ENCODE measurements at places on chromosomes 1 and 21. TPM values are rescaled to one million over a fixed set of nuclear protein-coding genes. Genes with fewer than 3 reads are reported as not detected.

DNA sequence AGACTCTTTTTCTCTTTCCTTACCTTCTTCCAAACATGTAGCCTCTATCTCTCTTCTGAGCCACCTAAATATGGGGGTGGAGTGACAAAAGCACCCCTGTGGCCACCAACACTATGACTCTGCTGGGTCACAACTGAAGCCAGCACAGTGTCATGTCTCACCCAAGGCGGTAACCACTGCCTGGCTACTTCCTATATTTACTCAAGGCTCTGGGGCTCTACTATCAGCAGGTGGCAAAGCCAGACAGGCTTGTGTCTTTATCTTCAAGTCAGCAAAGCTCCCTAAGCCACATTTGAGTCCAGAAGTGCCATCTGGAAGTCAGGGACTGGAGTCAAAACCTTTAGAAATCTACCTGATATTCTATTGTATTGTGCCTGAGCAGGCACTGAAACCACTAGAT, 1515.2 kb downstream of the PLA2G4A start:
- H3K36me3 ChIP-seq = no peaks in the 10 kb centered on the region
- H3K27ac ChIP-seq = no peak overlapping the region
- no peak overlapping the region for H3K4me3 ChIP-seq

- H3K4me1 ChIP-seq = peaks cover 24% of the 10 kb centered on the region
- DNase-seq = no peak
- H3K27ac ChIP-seq = peak overlapping the region; percentile 33
- H3K27me3 ChIP-seq = no peaks in the 10 kb centered on the region
Measured at GRCh38 chr1:193141804-193142203, 20.0 kb downstream of the CDC73 start.

GRCh38 chr21:41726970-41727783, 39.7 kb downstream of the RIPK4 start:
- peaks cover 27% of the 10 kb centered on the region for H3K4me1 ChIP-seq
- peak overlapping the region; percentile 30 for H3K27ac ChIP-seq
- no peak for DNase-seq

IL23R gene
- total RNA-seq = not detected

- no peak for DNase-seq
- peak overlapping the region; percentile 43 for H3K27ac ChIP-seq
- H3K36me3 ChIP-seq = peaks cover 2% of the 10 kb centered on the region
- no peak overlapping the region for H3K4me3 ChIP-seq
- H3K4me1 ChIP-seq = peaks cover 16% of the 10 kb centered on the region
- H3K27me3 ChIP-seq = no peaks in the 10 kb centered on the region
Measured at GRCh38 chr1:61980561-61980960, 214.1 kb upstream of the L1TD1 start.

DNA sequence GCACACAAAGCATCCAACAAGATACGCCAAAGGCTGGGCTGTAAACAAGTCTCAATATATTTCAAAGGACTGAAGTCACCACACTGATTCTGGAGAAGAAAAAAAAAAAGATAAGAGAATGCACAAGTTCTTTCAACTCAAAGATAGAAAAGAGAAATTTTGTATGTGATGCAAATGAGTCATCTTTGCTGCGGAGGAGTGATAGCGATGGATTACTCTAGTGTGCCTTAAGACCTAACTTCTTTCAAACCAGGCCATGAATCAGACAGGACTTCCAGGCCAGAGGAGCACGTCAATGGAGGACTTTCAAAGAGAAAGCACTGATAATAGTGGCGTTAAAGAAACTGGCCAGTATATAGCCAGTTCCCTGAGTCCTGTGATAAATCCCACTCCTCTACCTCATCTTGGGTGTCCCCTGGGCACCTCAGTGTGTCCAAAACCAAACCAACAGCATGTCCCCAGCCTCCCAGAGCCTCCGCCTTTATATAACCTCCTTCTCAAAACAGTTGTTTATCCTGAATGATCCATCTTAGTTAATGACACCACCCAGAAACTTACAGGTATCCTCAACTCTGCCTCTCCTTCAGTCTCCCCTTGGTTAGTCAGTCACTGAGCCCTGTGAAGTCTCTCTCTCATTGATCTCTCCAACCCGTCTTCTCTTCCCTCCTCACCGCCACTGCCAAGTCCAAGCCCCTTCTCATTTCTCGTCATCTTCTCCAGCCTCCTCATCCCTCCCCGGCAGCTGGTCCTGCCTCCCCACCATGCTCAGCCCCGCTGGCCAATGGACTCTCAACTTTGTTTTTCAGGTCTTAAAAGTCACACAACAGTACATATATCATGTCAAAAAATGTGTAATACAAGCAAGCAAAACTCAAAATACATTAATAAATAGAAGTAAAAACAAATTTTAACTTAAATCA, 47.2 kb upstream of the IFFO2 start:
- H3K27me3 ChIP-seq = no peaks in the 10 kb centered on the region
- H3K27ac ChIP-seq = no peak overlapping the region
- H3K36me3 ChIP-seq = peaks cover 2% of the 10 kb centered on the region
- H3K4me1 ChIP-seq = peaks cover 24% of the 10 kb centered on the region

DNA sequence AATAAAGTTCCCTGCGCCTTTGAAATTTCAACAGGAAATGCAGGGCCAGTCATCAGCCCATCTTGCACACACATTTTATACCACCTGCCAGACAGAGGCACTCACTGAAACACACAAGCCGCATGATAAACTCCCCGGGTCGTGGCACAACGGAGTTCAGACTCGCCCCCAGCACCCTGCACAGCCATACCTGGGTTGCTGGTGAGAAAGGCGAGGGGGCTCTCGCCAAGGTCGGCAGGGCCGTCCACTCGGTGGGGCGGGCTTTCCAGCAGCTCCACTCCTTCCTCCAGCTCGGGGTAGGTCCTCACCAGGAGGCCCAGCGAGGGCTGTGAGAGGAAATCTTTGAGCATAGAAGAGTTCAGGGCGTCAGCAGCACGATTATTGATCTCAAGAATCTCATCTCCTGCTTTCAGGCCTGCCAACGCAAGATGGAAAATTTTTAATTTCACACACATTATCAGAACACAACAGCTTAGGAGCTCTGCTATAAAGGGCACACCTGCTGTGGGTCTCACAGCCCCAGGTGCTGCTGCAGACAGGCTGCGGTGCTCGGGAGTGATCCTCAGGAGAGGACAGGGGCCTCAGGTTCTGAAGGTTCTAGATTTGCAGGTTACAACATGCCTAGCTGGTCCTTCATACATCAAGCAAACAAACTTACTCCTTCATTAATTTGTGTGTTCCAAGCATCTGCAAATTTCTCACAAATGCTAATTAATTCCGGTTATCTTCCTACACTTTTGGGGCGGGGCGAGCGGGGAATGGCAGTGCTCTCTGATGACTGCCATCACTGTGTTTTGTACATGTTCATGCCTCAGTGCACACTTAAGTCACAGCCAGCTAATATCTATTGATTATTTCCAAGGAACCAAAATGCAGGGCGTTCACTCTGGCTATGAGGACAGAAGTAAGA, 144.2 kb upstream of the KRTAP19-8 start:
- DNase-seq = no peak
- H3K27me3 ChIP-seq = no peaks in the 10 kb centered on the region
- H3K27ac ChIP-seq = no peak overlapping the region
- H3K4me1 ChIP-seq = no peaks in the 10 kb centered on the region
- peaks cover 31% of the 10 kb centered on the region for H3K36me3 ChIP-seq

DNA sequence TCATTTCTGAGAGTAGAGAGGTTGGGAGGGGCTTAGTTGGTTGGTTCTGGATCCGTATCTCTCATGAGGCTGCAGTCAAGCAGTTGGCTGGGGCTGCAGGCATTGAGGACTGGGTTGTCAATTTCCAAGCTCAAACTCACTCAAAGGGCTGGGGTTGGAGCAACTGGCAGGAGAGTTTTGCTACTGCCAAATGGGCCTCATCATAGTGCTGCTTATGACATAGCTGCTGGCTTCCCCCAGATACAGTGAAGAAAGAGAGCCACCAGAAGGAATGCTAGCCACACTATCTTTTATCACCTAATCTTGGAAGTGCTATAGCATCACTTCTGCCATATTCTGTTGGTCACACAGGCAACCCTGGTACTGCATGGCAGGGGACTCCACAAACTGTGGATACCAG, 363.5 kb upstream of the USP24 start:
- peaks cover 9% of the 10 kb centered on the region for H3K4me1 ChIP-seq
- H3K36me3 ChIP-seq = no peaks in the 10 kb centered on the region
- H3K27ac ChIP-seq = no peak overlapping the region
- H3K27me3 ChIP-seq = peaks cover 5% of the 10 kb centered on the region
- DNase-seq = no peak

- no peak overlapping the region for H3K4me3 ChIP-seq
- no peaks in the 10 kb centered on the region for H3K36me3 ChIP-seq
- H3K4me1 ChIP-seq = peaks cover 25% of the 10 kb centered on the region
- no peak for DNase-seq
- no peak overlapping the region for H3K27ac ChIP-seq
- H3K27me3 ChIP-seq = peaks cover 9% of the 10 kb centered on the region
Measured at GRCh38 chr21:21179619-21180298, 181.6 kb downstream of the NCAM2 start.

OPTC gene
- total RNA-seq = not detected

DNA sequence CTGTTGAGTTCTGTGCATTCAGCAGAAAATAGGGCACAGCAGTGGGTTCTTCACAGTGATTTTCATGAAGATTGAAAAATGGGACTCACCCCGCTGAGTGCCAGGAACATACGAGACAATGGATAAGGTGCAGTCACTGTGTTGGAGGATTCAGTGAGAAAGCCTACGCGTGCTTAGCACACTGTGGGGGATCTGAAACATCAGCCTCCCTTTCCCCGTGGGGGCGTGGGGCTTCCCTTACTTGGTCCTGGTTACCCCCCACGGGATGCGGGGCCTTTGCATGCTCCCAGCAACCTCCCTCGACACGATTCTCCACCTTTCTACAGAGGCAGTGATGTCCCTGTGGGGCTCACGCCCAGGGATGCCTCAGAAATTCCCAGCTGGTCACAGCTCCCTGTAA, 252.2 kb upstream of the C1orf174 start:
- no peak for DNase-seq
- H3K36me3 ChIP-seq = no peaks in the 10 kb centered on the region
- H3K4me3 ChIP-seq = no peak overlapping the region
- peaks cover 5% of the 10 kb centered on the region for H3K27me3 ChIP-seq

- H3K4me3 ChIP-seq = no peak overlapping the region
- no peaks in the 10 kb centered on the region for H3K27me3 ChIP-seq
- no peak for DNase-seq
Measured at GRCh38 chr1:54872036-54872331, 15.0 kb downstream of the DHCR24 start.

GRCh38 chr1:233281711-233282581, 13.6 kb downstream of the PCNX2 start:
- H3K27me3 ChIP-seq = no peaks in the 10 kb centered on the region
- H3K27ac ChIP-seq = no peak overlapping the region
- peaks cover 7% of the 10 kb centered on the region for H3K4me1 ChIP-seq
- DNase-seq = no peak

HCRTR1 gene
- 0.98 TPM for total RNA-seq

PGLYRP4 gene
- not detected for total RNA-seq

DNA sequence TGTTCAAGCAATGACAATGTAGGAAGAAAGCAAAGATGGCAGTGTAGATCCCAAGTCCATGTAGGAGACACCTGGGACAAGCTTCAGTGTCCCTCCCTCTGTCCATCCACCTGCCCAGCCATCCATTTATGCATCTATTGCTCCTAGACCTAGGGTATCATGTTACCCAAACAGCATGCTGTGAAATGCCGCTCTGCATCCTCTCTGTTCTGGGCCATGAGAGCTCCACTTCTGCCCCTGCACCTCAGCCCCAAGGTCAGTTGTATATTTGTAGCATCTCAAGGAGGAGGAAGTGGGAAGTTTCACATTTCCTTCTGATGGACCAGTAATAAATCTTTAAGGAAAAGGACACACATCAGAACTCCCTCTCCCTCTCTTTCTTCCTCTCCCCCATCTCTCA, 27.9 kb upstream of the TSPEAR start:
- no peak overlapping the region for H3K27ac ChIP-seq
- no peak overlapping the region for H3K4me3 ChIP-seq
- no peaks in the 10 kb centered on the region for H3K36me3 ChIP-seq

CHI3L1 gene
- 0.13 TPM for total RNA-seq

- peak overlapping the region; percentile 96 for H3K27ac ChIP-seq
- DNase-seq = no peak
- no peaks in the 10 kb centered on the region for H3K36me3 ChIP-seq
- peaks cover 54% of the 10 kb centered on the region for H3K4me1 ChIP-seq
- peak overlapping the region; percentile 82 for H3K4me3 ChIP-seq
Measured at GRCh38 chr1:8815582-8816151, 1.8 kb downstream of the RERE start.

DNA sequence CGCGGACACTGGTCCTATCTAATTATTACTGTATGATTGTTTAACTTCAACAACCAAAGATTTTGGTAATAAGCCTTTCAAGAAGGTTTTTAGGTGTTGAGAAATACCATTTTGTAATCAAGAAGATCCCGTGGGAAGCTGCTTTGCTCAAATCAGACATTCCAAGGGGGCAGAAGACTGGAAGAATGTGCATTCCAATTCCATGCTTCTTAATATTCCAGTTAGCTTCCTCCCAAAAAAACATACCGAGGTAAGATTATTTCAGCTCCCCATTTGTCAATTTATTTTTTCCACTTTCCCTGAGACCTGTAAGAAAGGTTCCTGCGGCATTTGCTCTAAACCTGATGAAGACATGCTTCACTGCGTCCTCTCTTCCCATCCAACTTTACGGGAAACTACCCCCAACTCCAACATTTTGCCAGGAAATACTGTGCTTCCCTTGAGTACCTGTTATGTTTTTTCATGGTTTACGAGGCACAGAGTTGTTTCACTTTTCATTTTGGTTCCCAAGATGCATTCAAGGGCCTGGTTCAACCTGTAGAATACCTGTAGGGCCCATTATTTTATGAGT, 4.1 kb downstream of the CNN3 start:
- H3K4me1 ChIP-seq = peaks cover 61% of the 10 kb centered on the region
- no peaks in the 10 kb centered on the region for H3K36me3 ChIP-seq
- DNase-seq = no peak

DNA sequence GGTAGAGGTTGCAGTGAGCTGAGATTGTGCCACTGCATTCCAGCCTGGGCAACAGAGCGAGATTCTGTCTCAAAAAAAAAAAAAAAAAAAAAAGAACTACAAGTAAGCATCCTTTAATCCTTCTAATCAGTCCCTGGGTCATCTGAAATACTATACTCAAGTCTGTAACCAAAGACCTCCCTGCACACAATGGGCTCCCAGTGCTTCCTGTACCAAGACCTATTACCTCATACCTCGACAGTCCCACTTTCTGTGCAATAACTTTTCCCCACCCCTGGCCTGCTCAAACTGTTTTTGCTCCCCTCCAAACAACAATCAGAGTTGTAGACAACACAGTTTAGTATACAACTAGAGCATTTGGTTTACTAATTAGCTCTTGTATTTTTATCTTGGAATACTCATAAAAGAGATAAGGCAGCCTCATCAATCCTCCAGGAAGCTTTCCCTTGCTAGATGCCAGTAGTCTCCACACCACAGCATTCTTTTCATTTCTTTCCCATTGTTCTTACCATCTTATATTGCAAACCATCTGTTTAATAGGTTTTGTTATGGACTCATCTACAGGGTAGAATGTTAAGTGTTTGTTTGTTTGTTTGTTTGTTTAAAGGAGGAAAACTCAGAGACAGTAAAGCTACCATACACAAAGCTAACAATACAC, 19.2 kb upstream of the RLF start:
- H3K36me3 ChIP-seq = no peaks in the 10 kb centered on the region
- H3K27me3 ChIP-seq = peaks cover 30% of the 10 kb centered on the region
- H3K27ac ChIP-seq = peak overlapping the region; percentile 83
- no peak overlapping the region for H3K4me3 ChIP-seq

- H3K27ac ChIP-seq = no peak overlapping the region
- H3K4me3 ChIP-seq = no peak overlapping the region
Measured at GRCh38 chr1:231668826-231669225, 42.2 kb downstream of the DISC1 start.
